Spinal cord (tissue), 10 donors: ENCODE measurements at places on chromosomes 6 and 20.
A peak's percentile ranks its signal among the peaks of the same experiment; 100 is the strongest.

DNA sequence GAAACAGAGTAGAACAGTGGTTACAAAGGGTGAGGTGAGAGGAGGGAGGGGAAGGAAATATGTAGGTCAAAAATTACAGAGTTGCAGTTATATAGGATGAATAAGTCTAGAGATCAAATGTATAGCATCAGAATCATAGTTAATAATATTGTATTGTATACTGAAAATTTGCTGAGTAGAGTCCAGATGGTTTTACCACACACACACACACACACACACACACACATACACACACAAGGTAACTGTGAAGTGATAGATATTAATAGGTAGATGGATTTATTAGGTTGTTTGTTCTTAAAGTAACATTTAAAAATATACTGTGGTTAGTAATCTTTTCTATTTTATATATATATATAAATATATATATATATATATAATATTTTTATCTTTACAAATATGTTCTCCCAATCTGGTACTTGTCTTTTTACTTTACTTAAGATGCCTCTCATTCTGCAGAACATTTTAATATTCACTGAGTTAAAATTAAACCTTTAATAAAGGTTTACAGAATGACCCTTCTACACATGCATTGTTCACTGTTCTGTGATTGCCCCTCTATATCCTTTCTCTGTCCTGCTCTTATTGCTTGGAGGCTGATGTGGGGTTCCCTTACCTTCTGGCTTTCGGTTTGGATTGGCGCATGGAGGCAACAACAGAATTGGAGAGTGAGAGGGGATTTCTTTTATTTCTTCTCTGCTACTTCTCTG, 408 bp downstream of the PTCHD4 start:
- DNase-seq = no peak

DNA sequence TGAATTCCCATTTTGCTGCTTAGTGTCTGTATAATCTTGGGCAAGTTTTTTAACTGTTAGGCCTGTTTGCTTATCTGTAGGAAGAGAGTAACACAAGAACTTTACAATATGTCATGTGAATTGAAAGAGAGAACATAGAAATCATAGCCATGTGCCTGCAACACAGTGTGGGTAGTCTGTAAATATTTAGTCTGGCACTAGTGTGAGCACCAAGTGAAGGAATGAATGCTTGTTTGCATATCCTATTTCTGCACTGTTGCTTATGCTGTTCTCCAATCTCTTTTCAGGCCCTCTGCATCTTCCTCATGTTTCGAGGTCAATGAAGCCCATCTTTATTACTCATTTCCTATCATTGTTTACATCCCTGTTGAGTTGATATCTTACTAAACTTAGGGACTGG, 49.2 kb downstream of the CBFA2T2 start:
- DNase-seq = no peak

- peak; percentile 9 for DNase-seq
Observed at GRCh38 chr20:11496380-11496779, 421.3 kb upstream of the BTBD3 start.

DNA sequence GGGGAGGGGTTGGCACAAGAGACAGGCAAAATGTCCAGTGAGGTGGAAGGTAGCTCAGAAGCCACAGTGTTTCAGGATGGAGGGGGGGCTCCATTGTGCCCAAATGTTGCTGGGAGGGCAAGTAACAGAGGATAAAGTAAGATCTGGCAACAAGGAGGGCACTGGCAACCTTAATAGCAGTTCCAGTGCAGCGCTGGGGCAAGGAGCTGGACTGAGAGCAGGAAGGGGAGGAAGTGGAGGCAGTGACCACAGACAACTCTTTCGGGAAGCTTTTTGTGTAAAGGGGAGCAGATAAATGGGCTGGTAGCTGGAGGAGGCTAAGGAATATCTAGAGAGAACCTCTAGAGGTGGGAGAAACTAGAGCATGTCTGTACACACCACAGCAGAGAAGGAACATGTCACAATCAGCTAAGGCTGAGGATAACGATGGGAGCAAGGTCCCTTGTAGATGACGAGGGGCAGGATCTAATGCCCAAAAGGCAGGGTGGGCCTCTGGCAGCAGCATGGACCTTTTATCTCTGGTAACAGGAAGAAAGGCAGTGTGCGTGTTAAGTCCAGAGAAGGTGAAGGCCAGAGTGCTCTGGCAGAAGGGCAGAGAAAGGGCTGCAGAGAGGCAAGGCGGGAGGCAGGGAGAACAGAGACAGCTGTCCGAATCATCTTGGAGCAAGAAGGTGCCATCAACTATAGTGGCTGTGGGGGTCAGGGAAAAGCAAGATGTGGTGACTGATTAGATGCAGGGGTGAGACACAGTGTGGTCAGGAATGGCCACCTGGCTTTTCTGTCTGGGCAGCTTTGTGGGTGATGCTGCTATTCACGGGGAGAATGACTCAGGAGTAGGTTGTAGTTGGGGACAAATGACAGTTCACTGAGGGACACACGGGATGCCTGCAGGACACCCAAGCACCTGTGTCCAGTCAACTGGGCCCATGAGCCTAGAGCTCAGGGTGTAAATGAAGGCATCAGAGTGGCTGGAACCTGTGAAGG, 17.4 kb downstream of the TMEM242 start:
- no peak for DNase-seq

DNA sequence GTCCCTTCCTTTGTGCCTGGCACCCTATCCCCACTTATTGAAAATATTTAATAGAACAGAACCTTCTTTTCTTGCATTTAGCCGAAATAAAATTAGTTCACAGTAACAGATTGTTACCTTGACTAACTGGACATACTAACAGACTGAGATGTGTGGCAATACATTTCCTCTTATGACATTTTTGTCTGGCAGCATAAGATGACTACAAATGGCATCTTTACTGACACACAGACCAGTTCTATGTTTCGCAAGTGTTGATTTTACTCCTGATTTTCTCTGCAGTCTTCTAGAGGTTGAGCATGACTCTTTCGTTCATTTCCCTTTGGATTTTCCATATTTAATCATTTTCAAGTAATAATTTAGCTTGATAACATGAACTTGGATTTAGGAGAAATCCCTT, 474.6 kb downstream of the CBLN4 start:
- DNase-seq = no peak

DNA sequence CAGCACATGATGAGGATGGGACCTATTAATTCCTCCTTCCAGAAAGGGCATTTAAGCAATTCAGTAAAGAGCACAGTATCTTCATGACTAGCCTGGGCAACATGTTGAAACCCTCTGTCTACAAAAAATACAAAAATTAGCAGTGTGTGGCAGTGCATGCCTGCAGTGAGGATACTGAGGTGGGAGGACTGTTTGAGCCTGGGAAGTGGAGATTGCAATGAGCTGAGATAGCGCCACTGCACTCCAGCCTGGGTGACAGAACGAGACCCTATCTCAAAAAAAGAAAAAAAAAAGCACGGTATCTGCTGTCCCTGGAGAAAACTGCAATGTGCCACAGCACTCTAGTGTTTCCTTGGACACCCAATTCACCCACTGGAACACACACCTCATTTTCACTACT, 18.4 kb downstream of the SAMD3 start:
- DNase-seq = no peak

DNA sequence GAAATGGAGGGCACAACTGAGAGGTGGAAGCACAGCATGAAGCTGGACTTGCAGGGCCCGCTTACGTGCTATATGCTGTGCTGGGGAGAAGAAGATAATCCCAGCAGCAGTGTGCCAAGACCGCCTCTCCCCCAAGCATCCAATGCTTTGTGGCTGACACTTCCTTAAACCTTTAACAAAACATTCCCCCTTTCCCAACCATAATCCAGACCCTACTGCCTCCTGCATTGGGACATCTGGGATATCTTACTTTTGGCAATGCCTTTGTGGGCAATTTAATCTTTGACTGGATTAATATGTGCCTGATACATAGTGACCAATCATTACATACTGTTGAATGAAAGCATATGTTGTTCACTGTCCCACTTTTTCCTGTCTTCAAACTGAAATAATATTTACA, 3.1 kb upstream of the TENT5A start:
- DNase-seq = no peak

GRCh38 chr6:52253494-52253893, 9.2 kb upstream of the IL17F start:
- no peak for DNase-seq

GRCh38 chr6:147246853-147247635, 42.8 kb downstream of the STXBP5 start:
- no peak for DNase-seq

GRCh38 chr6:154534531-154534930, 24.0 kb upstream of the CNKSR3 start:
- DNase-seq = no peak

DNA sequence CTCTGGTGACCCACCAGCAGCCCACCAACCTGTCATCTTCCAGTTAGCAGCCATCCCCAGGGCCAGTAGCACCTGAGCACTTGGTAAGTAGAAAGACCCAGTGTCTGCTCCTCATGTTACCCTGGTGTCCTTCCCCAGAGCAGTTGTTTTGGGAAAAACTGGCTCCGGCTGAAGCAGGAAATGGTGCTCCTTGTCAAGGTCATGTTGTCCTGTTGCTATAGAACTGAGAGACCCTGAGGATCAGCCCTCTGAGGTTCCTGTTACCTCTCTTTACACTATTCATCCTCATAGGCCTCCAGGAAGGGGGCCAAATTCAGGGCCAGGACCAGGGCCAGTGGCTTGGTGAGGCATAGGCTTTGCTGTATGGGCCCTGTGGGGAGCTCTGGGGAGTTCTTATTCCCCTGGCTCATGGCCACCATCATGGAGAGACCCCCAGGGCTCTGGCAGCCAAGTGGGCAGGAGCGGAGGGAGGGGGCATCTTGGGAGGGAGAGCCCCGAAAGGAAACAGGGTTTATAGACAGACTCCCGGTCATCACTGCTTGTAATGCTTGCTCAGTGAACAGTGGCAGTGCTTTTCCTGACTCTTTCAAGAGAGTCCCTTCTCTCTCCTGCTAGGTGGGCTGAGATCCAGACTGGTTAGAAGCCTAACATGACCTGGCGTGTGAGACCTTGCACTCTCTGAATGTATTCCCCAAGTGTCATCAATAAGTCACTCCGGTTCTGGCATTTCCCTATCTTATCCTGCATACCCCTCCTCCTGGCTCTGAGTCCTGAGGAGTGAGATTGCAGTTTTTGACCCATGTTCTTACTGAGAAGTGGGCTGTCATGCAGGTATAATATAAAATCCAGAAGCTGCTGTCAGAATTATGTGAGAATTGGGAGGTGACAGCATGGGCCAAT, 50.7 kb downstream of the PPARD start:
- DNase-seq = no peak

- peak; percentile 62 for DNase-seq
Observed at GRCh38 chr6:75748743-75749538, at the start of gene MYO6. Gene MYO6, plus strand, starts transcription at chr6:75749239. Its CDS starts 68,309 bp downstream, at chr6:75817548.

GRCh38 chr6:52087498-52087999, at the start of gene PKHD1:
Gene PKHD1, minus strand, starts transcription at chr6:52087613. Its CDS starts 2,680 bp downstream, at chr6:52084933.
- DNase-seq = no peak
